ENCODE measurements at places on chromosomes 2 and 18.

- DNase-seq: no peak
These were observed 6.1 kb downstream of the MAB21L4 start for GRCh38 chr2:240889601-240890560.

DNA sequence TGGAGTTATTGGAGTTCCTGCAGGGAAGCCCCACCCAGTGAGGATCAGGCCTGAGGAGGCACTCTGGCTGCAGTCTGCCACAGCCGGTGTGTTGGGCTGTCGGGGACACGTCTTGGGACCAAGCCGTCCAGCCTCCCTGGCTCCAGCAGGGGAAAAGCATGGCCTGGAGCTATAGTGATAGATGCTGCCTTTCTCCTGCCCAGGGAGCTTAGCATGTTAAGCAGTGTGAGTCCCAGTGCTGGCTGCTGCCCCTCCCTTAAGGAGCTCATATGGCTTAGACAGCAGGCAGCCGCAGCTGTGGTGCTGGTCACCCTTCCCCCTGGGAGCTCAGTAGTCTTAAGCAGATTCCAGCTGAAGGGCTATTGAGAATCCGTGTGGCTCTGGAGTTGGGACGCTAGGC, 78.9 kb downstream of the CERS6 start:
- no peak for DNase-seq

GRCh38 chr2:72156872-72157271, 9.2 kb upstream of the CYP26B1 start:
- no peak for DNase-seq

GRCh38 chr2:191376981-191377629, 131.9 kb downstream of the MYO1B start:
- DNase-seq: peak; percentile 83

DNA sequence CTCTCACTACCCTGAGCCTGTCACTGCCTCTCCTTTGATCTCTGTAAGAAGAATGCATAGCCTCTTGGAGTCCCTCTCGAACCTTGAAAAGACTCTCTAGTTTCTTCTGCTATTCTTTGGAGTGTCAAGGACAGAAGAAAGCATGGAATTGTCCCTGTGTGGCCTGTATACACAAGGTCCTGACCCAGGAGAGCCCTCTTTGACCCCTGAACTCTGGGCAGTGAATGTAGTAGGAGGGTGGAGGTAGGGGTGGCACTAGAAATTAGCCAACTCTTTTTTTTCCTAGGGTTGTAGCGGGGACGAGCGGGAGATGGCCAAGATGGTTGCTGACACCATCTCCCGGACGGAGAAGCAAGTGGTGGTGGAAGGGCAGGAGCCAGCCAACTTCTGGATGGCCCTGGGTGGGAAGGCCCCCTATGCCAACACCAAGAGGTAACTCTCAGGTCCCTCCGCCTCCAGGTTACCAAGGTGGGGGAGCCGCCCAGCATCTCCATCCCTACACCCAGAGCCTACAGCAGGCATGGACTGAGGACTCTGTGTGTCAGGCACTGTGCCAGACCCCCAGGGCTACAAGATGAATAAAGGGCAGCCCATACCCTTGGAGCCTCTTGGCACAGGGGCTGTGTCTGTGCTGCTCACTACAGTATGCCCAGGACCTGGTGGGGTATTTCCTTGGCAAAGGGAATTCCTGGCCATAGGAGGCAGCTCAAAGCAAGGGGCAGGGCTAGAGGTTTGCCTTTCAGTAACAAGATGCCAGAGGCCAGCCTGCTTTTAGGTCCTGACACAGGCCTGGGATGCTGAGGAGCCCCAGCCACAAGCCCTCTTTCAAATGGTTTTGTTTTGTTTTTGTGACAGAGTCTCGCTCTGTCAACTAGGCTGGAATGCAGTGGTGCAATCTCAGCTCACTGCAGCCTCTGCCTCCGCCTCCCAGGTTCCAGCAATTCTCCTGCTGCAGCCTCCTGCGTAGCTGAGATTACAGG, 16.4 kb downstream of the VIL1 start:
- DNase-seq: no peak

- no peak for DNase-seq
These were observed 114.0 kb upstream of the STON1 start for GRCh38 chr2:48415836-48416515.

DNA sequence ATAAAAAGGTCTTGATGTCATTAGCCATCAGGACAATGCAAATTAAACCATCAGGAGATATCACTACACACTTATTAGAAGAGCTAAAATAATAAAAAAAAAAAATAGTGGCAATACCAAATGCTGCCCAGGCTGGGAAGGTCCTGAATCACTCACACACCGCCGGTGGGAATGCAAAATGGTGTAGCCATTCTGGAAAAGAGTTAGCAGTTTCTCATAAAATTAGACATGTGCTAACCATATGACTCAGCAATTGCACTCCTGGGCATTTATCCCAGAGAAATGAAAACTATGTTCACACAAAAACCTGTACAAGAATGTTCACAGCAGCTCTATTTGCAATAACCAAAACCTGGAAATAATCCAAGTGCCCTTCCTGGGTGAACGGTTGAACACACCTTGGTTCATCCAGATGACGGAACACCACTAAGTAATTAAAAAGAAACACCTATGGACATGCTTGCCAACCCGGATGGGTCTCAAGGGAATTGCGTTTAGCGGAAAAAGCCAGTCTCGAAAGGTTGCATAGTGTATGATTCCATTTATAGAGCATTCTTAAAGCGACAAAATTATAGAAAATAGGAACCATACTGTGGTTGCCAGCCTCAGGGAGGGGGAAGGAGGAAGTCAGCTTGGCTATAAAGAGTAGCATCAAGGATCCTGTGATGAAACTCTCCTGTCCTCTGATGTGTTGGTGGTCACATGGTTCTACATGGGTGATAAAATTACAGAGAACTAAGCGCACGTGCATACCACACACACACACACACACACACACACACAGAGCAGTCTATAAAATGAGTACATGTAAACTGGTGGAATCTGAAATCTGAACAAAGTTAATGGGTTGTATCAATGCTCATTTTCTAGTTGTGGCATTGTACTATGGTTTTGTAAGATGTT, 4.6 kb downstream of the MBP start:
- no peak for DNase-seq

DNA sequence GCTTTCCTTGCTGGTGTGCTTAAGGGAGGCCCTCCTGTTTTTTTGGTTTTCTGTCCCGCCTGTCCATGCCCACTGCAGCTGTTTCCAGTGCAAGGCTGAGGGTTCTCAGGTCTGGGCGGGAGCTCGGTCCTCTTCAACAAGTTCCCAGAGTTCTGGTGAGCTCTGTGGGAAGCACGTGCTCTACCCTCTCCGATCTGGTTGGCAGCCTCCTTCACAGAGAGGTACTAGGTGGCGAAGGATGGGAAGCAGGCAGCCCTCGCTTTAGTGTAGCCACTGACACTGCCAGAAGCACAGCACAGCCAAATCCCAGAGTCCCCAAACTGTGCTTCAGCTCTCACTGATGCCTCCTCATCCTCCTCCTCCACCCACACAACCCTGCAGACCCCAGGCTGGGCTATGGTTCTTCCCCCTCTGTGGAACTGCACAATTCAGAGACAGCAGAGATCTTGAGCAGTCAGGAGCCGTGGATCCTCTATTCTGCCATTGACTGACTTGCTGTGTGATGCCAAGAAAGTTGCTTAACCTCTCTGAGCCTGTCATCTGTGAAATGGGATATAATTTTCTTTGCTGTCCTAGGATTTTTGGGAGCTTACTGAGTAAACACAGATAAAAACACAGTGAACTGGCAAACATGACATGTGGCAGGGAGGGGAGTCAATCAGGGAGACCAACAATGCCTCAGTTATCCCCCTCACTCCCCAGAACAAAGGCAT, 157.3 kb downstream of the MSH2 start:
- DNase-seq: no peak

DNA sequence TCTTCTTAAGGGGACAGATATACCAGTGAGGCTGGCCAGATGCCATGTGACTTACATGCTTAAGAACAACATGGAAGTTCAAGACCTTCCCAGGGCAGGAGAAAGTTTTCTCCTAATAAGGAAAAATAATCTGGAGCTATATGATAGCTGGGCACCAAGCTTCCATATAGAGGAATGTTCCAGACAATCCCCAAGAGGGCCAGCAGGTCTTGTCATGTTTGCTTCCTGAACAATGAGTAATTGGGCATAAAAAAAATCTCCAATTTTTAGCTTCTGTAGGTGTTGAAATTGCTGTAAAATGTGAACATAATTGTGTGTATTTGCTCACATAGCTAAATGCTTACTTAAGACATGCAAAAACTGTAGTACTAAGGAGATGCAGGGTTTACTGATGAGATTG, 809.5 kb upstream of the PIK3C3 start:
- DNase-seq: no peak

DNA sequence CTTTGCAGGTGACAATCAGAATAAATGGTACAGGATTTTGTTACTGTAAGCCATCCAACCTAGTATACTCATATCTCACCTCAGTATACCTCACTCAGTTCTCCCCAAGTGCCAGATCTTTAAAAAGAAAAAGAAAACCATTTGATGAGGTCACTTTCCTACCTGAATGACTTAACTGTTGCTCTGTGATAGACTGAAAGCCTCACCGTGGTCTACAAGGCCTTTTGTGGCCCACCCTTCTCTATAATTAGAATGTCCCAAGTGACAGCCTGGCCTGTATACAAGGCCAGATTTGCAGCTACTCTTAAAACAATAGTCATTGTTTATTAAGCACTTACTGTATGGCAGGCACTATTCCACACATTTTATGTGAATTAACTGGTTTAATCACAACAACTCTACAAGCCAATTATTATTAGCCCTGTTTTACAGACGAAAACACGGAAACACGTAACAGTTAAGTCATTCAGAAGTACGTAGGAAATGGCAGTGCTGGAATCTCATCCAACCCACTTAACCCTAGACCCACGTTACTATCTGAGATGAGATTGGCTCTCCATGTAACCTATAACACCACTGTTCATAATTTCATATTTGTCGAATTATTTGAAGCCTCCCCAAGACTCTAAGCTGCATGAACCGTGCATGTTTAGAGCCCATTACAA, 28.3 kb downstream of the PKP4 start:
- no peak for DNase-seq

DNA sequence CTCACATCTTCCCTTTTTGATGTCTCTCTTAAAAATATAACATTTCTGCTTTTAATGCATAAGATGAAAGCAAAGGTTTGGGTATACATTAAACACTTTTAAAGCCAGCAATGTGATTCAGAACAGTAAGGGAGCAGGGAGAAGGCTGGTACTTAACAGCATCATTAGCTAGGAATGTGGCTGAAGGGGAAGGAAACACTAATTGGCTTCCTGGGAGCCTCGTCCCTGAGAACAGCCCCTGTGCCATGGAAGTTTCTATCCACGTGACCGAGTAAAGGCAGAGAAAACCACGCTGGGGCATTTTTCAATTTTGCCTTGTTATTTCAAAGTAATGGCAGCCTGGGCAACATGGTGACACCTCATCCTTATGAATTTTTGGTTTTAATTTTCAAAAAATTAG, 109.2 kb upstream of the GPC1 start:
- DNase-seq: no peak

DNA sequence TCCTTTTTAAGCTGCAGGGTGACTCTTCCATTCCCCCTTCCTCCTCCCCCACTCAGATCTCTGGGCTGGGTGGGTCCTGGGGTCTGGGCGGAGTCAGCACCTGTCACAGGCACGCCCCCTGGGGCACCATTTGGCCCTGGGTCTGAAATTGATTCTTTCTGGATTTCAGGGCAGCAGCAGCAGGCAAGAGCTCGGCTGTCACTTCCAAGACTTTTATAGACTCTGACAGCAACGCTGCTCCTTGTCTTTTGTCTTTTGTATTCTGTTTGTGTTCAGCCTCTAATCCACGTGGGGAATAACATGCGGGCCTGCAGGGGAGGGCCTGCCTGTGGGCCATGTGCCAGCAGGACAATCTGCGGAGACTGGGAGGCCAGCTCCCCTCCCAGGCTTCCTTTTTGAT, 3.9 kb downstream of the BOD1L2 start:
- DNase-seq: no peak

DNA sequence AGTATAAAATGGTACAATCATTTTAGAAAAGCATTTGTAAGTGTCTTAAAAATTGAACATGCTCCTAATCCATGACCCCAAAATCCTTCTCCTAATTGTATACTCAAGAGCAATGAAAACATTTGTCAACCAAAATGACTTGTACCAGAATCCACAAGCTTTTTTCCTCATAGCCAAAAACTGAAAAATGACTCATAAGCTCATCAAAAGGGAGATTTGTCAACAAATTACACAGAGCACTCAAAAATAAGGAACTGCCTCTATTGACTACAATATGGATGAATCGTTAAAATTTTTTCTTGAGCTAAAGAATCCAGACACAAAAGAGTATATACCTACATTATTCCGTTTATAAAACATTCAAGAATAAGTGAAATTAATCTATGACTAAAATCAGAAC, 544.8 kb downstream of the ARHGAP15 start:
- DNase-seq: no peak

- peak; percentile 82 for DNase-seq
These were observed 209.9 kb downstream of the TFCP2L1 start for GRCh38 chr2:121075006-121075551.

GRCh38 chr2:204625135-204625534, 79.9 kb downstream of the PARD3B start:
- no peak for DNase-seq

GRCh38 chr2:71794611-71795010, 341.2 kb downstream of the DYSF start:
- no peak for DNase-seq

DNA sequence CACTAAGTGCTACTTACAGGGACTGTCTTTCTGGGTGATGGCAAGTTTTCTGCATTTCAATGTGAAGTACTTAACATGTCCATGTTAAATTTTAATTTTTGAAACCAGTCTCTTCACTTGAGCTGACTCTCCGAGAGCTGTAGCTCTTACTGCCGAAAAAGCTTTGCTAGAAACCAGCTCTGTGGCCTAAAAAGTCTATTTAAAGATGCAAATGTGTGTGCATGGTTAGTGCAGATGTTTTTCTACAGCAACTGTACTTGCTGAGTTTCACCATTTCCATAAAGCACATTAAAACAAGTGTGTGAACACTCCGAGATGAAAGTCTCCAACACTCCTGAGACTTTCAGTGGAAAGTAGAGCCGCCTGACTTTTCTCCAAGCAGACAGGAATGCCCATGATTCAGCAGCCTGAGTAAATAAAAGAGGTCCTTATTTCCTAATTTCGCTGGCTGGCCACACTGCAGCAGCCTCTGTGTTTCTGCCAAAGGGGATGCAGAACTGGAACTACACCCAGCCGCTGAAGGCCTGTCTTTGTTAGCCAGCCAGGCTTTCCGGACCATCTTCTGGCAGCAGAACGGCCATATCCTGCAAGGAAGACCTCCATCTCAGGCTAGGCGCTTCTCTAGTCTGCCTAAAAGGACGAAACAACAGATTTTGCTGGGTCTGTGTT, 121.2 kb downstream of the ZNF521 start:
- no peak for DNase-seq

- no peak for DNase-seq
These were observed 66.3 kb downstream of the NCKAP1 start for GRCh38 chr2:182971820-182972547.
